ENCODE measurements at places on chromosomes 3 and 15.

- H3K27me3 ChIP-seq = peaks cover 1% of the 10 kb centered on the region
- H3K4me1 ChIP-seq = no peaks in the 10 kb centered on the region
- no peaks in the 10 kb centered on the region for H3K36me3 ChIP-seq
- H3K27ac ChIP-seq = no peak overlapping the region
- no peak overlapping the region for H3K4me3 ChIP-seq
Measured at GRCh38 chr15:81531109-81531592, 157.1 kb upstream of the TMC3 start.

DNA sequence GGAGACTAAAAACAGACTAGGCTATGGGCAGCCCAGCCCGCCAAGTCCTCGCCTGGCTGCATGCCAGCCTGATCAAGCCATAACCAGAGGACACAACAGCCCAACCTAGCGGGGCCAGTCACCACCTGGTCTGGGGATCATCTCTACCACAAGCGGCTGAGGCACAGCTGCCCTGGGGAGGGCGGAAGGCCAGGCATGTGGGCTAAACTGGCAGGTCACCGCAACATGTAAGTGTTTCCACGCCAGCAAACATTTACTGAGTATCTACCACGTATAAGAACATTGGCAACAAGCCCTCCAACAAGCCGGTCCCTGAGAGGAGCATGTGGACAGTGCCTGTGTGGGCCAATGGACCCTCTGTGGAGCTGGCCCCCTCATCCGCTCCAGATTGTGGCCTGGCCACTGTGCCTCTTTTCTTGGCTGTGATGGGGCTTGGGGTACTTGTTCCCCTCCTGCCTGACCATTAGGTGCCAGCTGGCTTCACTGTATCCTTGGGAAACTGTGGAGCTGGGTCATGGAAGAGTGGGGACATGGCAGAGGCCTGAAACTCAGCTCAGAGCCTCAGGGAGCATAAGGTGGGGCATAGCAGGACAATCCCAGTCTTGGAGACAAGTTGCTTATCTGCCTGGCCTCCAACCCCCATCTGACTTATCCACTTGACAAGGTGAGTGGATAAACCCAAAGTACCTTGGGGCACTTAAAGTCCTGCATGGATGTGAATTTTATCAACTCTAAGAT lies 9.0 kb downstream of the UBXN7 start:
- H3K4me1 ChIP-seq = peaks cover 48% of the 10 kb centered on the region
- H3K27ac ChIP-seq = no peak overlapping the region
- H3K36me3 ChIP-seq = peaks cover 15% of the 10 kb centered on the region

- no peaks in the 10 kb centered on the region for H3K4me1 ChIP-seq
- H3K27me3 ChIP-seq = no peaks in the 10 kb centered on the region
- no peak overlapping the region for H3K4me3 ChIP-seq
- no peak for DNase-seq
Measured at GRCh38 chr3:117856354-117856753, 1146.8 kb downstream of the TUSC7 start.

DNA sequence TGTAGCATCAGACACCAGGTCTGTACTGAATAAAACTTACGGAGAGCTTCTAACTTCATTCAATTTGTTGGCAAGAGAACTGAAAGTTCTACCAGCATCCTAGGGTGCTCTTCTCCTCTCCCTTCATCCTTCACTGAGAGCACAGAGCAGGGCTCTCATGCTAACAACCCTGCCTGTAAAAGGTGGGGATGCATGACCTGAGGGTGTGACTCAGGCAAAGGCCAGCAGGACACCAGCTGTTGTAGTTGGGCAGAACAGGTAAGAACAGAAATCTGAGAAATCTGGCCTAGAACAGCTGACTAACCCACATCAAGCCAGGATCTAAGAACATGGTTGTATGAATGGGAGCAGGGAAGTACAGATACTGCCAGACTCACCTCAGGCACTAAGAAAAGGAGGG lies 64.2 kb downstream of the MYLK start:
- no peaks in the 10 kb centered on the region for H3K4me1 ChIP-seq
- peaks cover 2% of the 10 kb centered on the region for H3K27me3 ChIP-seq
- H3K27ac ChIP-seq = no peak overlapping the region
- H3K36me3 ChIP-seq = no peaks in the 10 kb centered on the region

GRCh38 chr15:74873036-74873755 lies at the start of gene SCAMP2:
Gene SCAMP2, minus strand, starts transcription at chr15:74873365. Its CDS starts 110 bp downstream, at chr15:74873255.
- DNase-seq = peak; percentile 90
- peaks cover 50% of the 10 kb centered on the region for H3K4me1 ChIP-seq
- H3K27me3 ChIP-seq = no peaks in the 10 kb centered on the region
- H3K27ac ChIP-seq = peak within 1 kb of the TSS; percentile 94

Data from activated B cell treated with CpG ODN at 0.5 μM for 24 hours (primary cell).